Stimulated activated CD4-positive, alpha-beta T cell treated with anti-CD3 and anti-CD28 coated beads, TNF-alpha, amount 100 ng/mL, for 24 hours (primary cell): ENCODE measurements at places on chromosomes 2 and 18.
A peak's percentile ranks its signal among the peaks of the same experiment; 100 is the strongest.

DNA sequence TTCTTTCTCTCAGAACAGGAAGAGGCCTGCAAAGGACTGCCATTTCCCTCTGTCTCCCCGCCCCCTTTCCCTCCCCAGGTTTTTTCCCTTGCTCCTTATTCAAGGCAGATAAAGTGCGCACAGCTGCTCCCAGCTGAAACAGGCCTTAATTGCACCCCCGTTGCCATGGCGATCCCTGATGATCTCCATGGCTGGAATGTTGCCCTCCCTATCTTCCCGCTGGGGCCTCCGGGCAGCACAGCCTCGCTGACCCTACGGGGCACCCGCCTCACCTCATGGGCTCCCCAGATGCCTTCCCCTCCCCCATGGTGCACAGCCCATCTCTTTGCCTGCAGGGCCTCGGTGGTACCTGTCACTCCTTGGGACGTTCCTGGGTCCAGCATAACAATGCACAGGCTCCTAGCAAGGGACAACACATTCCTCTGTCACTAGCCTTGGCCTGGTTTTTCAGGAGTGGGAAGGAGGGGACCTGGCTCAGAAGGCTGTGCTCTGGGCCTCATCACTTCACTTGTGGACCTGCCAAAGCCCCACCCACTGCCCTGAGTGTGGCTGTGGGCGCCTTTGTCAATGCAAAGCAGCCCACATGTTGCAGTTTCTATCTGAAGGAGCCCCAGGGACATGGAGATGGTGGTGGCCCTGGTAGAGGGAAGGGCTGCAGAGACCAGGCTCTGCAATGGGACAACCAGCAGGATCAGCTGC lies 115.0 kb downstream of the CELF4 start:
- no peak for DNase-seq

- DNase-seq: no peak
Measured at GRCh38 chr2:98480598-98480997, 35.9 kb downstream of the INPP4A start.

DNA sequence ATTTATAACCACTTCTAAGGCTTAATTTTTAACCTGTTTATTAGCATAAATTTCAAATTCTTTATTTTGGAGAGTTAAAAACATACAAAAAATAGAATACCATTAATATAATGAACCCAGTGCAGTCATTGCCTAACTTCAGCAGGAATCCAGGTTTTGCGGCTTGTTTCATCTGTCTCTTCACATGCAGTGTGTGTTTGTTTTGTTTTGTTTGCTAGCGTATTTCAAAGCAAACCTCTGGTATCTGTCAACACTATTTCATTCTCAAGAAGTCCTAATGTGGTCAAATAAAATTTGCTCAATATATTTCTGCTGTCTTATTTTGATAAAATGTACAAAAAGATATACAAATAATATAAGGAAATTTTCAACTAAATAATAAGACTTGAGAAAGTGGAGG lies 328.5 kb downstream of the AGPS start:
- DNase-seq: no peak

- peak; percentile 22 for DNase-seq
Measured at GRCh38 chr18:62524440-62525200, 1.8 kb downstream of the ZCCHC2 start.

DNA sequence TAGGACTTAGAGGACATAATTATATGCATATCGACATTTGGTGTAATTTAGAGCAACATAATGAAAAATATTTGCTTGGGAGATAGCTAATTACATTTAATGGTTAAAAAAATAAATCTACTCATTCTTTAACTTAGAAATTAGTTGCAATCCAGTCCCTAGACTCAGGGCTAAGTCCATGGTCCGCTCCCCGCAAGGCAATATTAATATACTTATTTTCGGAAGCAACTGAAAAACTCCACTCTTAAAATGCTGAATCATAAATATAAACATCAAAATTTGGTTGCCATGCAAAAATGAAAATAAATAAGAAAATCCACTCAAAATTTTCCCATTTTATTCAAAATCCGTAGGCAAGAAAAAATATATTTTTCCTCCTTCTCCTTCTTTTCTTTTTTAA lies 99.7 kb upstream of the CD302 start:
- DNase-seq: no peak

GRCh38 chr2:2232167-2232566 lies 98.9 kb downstream of the MYT1L start:
- no peak for DNase-seq

- no peak for DNase-seq
Measured at GRCh38 chr2:86624267-86624547, 542 bp upstream of the RNF103 start.

- DNase-seq: no peak
Measured at GRCh38 chr2:105070010-105070865, 32.4 kb downstream of the MRPS9 start.
